Activated T-cell treated with anti-CD3 and anti-CD28 coated beads, Interleukin-2, amount 50 U/mL, for 72 hours (primary cell): ENCODE measurements at places on chromosomes 11 and 22. TPM values are rescaled to one million over a fixed set of nuclear protein-coding genes. Genes with fewer than 3 reads are reported as not detected.
A peak's percentile ranks its signal among the peaks of the same experiment; 100 is the strongest.

Gene TECTA
- total RNA-seq = 0.34 TPM

Gene SLC43A3
- 169 TPM for total RNA-seq

Gene ANO9
- 56.5 TPM for total RNA-seq

Gene SHANK2
- 0.12 TPM for total RNA-seq

Gene VWCE
- 11.8 TPM for total RNA-seq

Gene MUC15
- not detected for total RNA-seq

Gene PIK3IP1
- total RNA-seq = 39.5 TPM

Gene MISFA
- total RNA-seq = 3.1 TPM

Gene MFRP
- total RNA-seq = not detected

DNA sequence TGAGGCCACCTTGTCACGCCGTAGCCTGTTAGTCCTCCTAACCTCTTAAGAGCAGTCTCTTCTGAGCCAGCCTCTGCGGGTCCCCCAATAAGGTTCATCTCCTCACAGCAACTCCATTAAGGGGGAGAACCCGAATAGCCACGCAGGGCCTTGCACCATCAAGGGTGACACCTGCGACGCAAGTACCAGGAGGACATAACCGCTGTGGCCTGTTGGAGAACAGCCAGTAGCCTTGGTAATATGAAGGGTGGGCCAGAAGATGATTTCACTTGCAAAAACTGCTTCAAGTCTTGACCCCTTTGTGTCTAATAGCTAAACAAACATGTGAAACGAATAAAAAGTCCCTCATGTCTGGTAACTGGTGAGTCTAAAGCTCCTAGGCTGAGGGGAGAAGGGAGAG lies 14.8 kb downstream of the ARFGAP2 start:
- H3K4me3 ChIP-seq = no peak overlapping the region
- no peaks in the 10 kb centered on the region for H3K4me1 ChIP-seq
- no peaks in the 10 kb centered on the region for H3K27me3 ChIP-seq

- no peak overlapping the region for H3K4me3 ChIP-seq
- H3K27ac ChIP-seq = no peak overlapping the region
- H3K4me1 ChIP-seq = peaks cover 5% of the 10 kb centered on the region
- DNase-seq = no peak
- peaks cover 9% of the 10 kb centered on the region for H3K36me3 ChIP-seq
- H3K27me3 ChIP-seq = no peaks in the 10 kb centered on the region
Observed at GRCh38 chr11:108805030-108805429, 140.2 kb downstream of the DDX10 start.

GRCh38 chr22:19716041-19716828 lies 1.9 kb downstream of the SEPTIN5 start:
- H3K27me3 ChIP-seq = peaks cover 26% of the 10 kb centered on the region
- peak overlapping the region; percentile 37 for H3K4me3 ChIP-seq
- peaks cover 5% of the 10 kb centered on the region for H3K4me1 ChIP-seq
- H3K27ac ChIP-seq = no peak overlapping the region

GRCh38 chr22:46958191-46958590 lies 195.7 kb downstream of the TBC1D22A start:
- no peaks in the 10 kb centered on the region for H3K27me3 ChIP-seq
- no peak overlapping the region for H3K4me3 ChIP-seq
- H3K4me1 ChIP-seq = no peaks in the 10 kb centered on the region

GRCh38 chr11:119641983-119642745 lies 86.8 kb downstream of the NECTIN1 start:
- peak; percentile 21 for DNase-seq
- no peak overlapping the region for H3K4me3 ChIP-seq
- H3K36me3 ChIP-seq = no peaks in the 10 kb centered on the region

- no peaks in the 10 kb centered on the region for H3K4me1 ChIP-seq
- H3K36me3 ChIP-seq = no peaks in the 10 kb centered on the region
- H3K27me3 ChIP-seq = peaks cover 3% of the 10 kb centered on the region
Observed at GRCh38 chr22:48941903-48942575, 885.6 kb downstream of the BRD1 start.

GRCh38 chr11:130776061-130776419 lies 140.2 kb downstream of the SNX19 start:
- H3K4me3 ChIP-seq = no peak overlapping the region
- no peak for DNase-seq
- no peaks in the 10 kb centered on the region for H3K4me1 ChIP-seq
- no peak overlapping the region for H3K27ac ChIP-seq
- H3K27me3 ChIP-seq = no peaks in the 10 kb centered on the region

- DNase-seq = no peak
- peaks cover 11% of the 10 kb centered on the region for H3K4me1 ChIP-seq
- peak overlapping the region; percentile 95 for H3K27ac ChIP-seq
- no peak overlapping the region for H3K4me3 ChIP-seq
- H3K27me3 ChIP-seq = no peaks in the 10 kb centered on the region
Observed at GRCh38 chr11:4118107-4118506, 23.5 kb downstream of the RRM1 start.

- no peaks in the 10 kb centered on the region for H3K36me3 ChIP-seq
- H3K4me1 ChIP-seq = no peaks in the 10 kb centered on the region
- H3K27ac ChIP-seq = no peak overlapping the region
- DNase-seq = no peak
- no peak overlapping the region for H3K4me3 ChIP-seq
Observed at GRCh38 chr22:43829904-43830851, 18.1 kb upstream of the EFCAB6 start.

- H3K36me3 ChIP-seq = no peaks in the 10 kb centered on the region
- no peaks in the 10 kb centered on the region for H3K4me1 ChIP-seq
- no peak overlapping the region for H3K27ac ChIP-seq
- no peak overlapping the region for H3K4me3 ChIP-seq
Observed at GRCh38 chr11:126636911-126637794, 281.7 kb downstream of the ST3GAL4 start.

DNA sequence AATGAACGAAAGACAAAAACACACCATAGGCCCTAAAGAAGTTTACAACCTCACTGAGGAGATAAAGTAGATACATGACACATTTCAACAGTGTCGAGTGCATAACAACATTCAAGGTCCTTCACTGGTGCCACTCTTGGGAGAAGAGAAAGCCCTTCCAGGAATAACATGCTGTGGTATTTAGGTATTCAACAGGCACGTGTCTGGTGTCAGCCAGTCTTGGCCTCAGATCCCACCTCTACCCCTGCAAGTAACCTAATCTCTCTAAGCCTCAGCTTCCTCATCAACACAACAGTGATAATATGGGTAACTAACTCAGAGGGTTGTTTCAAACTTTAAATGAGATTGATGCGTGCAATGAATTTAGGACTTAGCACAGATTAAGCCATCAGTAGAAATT lies 235.0 kb upstream of the ZC3H12C start:
- H3K4me1 ChIP-seq = no peaks in the 10 kb centered on the region
- H3K36me3 ChIP-seq = no peaks in the 10 kb centered on the region
- no peak for DNase-seq
- no peaks in the 10 kb centered on the region for H3K27me3 ChIP-seq

- H3K36me3 ChIP-seq = no peaks in the 10 kb centered on the region
- no peaks in the 10 kb centered on the region for H3K4me1 ChIP-seq
- H3K27me3 ChIP-seq = no peaks in the 10 kb centered on the region
- no peak overlapping the region for H3K27ac ChIP-seq
- no peak for DNase-seq
- H3K4me3 ChIP-seq = no peak overlapping the region
Observed at GRCh38 chr11:29364006-29364405, 652.8 kb downstream of the KCNA4 start.

GRCh38 chr11:68581901-68582300 lies 102.4 kb upstream of the GAL start:
- H3K4me3 ChIP-seq = no peak overlapping the region
- peaks cover 11% of the 10 kb centered on the region for H3K36me3 ChIP-seq
- DNase-seq = no peak
- no peaks in the 10 kb centered on the region for H3K27me3 ChIP-seq
- peaks cover 27% of the 10 kb centered on the region for H3K4me1 ChIP-seq
- peak overlapping the region; percentile 87 for H3K27ac ChIP-seq

DNA sequence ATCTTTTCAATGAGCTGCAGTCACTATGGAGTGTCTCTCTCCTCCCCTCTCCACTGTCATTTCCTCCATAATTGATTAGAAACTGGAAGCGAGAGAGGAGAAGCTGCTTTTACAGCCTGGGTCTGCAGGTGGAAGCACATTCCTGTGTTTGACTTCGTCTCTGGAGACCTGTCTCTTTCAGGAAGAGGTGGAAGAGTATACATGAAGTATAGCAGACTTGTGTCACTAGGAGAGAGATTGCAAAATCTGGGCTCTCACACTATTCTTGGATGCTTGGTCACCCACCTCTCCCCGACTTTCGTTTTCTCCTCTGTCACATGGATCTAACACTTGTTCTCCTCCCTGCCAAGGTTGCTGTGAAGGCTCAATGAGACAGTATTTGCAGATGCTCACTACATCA lies 323.3 kb downstream of the NTM start:
- H3K27ac ChIP-seq = no peak overlapping the region
- peaks cover 5% of the 10 kb centered on the region for H3K4me1 ChIP-seq
- H3K36me3 ChIP-seq = no peaks in the 10 kb centered on the region

- peaks cover 4% of the 10 kb centered on the region for H3K4me1 ChIP-seq
- no peak overlapping the region for H3K27ac ChIP-seq
- DNase-seq = no peak
Observed at GRCh38 chr11:109960831-109961230, 132.4 kb upstream of the ZC3H12C start.

GRCh38 chr22:36998620-36999351 lies 20.5 kb downstream of the TST start:
- H3K27ac ChIP-seq = no peak overlapping the region
- peaks cover 8% of the 10 kb centered on the region for H3K4me1 ChIP-seq
- no peak overlapping the region for H3K4me3 ChIP-seq
- peaks cover 9% of the 10 kb centered on the region for H3K27me3 ChIP-seq
- no peak for DNase-seq
- H3K36me3 ChIP-seq = no peaks in the 10 kb centered on the region

GRCh38 chr22:24819911-24820461 lies 14.0 kb downstream of the SGSM1 start:
- H3K4me1 ChIP-seq = no peaks in the 10 kb centered on the region
- DNase-seq = no peak
- no peaks in the 10 kb centered on the region for H3K27me3 ChIP-seq
- peaks cover 6% of the 10 kb centered on the region for H3K36me3 ChIP-seq

DNA sequence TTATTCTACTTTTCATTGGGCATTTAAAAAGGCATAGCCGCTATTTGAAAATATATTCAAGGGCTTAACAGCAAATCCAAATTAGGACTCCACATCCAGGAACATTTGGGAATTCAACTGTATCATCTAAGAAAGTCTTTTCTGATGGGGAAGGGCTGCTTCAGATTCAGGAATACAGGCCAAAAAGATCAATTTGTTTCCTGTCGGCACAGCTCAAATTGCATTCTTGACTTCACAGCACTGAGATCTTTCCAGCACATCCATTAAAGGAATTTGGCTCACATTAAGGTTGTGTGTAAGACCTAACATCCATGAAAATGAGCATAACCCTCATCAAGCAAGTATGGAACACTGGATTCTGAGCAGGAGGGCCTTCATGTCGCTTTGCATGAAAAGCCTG lies 1169.5 kb upstream of the CCDC90B start:
- H3K27me3 ChIP-seq = no peaks in the 10 kb centered on the region
- no peak overlapping the region for H3K4me3 ChIP-seq
- no peaks in the 10 kb centered on the region for H3K36me3 ChIP-seq

DNA sequence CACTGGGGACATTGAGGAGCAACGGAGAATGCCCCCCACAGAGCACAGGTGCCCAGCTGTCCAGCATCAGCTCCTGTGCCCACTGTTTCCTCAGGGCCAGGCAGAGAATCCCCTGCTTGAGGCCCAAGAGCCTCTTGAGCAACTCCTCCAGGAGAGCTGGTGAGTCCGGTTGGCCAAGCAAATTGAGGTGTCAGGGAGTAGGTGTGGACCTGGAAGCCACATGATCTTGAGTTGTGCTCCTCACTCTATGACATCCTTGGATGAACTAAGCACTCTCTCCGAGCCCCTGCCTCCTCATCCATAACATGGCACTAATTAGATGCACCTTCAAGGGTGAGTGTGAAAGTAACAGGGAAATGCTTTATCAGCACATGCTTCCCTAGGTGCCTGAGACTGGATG lies 121.3 kb downstream of the DBX1 start:
- H3K4me1 ChIP-seq = peaks cover 32% of the 10 kb centered on the region
- peaks cover 68% of the 10 kb centered on the region for H3K27me3 ChIP-seq
- H3K36me3 ChIP-seq = no peaks in the 10 kb centered on the region
- no peak overlapping the region for H3K27ac ChIP-seq
- no peak overlapping the region for H3K4me3 ChIP-seq

DNA sequence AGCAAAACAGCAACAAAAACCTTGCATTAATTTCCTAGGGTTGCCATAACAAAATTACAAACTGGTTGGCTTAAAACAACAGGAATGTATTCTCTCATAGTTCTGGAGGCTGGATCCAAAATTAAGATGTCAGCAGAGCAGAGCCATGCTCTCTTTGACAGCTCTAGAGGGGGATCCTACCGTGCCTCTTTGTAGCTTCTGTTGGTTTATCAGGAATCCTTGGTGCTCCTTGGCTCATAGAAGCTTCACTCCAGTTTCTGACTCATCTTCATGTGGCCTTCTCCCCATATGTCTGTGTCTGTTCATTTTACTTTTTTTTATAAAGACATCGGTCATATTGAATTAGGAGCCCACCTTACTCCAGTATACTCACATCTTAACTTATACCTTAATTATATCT lies 90.5 kb upstream of the POU2AF2 start:
- peaks cover 11% of the 10 kb centered on the region for H3K27me3 ChIP-seq
- no peaks in the 10 kb centered on the region for H3K36me3 ChIP-seq
- no peak overlapping the region for H3K27ac ChIP-seq

DNA sequence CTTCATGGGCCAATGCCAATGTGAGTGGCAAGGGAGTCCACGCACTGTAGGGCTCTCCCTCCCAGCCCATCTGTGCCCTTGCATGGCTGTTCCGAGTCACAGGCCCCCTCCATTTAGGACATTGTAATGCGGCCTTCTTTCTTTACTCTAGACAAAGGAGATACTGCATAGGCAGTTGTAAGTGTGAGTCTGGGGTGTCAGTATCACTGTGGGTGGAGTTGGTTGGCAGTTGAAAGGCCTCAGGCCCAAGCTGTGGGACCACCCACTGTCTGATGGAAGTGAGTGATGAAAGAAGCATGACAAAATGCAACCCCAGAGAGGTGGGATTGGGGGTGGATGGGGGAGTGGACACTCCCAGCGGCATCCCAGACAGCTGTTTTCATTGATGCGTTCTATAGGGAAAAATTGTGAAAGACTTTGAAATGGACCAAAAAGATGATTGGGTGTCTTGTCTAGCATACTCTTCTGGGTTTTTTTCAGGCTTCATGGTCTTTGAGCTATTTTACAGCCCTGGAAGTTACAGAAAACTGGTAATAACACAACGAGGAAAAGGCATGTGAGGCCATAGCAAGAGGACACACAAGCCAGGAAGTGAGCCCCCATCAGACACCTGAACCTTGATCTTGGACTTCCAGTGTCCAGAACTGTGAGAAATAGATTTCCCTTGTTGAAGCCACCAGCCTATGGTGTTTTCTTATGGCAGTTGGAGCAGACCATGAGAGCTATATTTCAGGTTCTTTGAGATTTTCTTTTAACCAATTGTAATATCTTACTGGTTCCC lies 114.6 kb downstream of the NECTIN1 start:
- no peaks in the 10 kb centered on the region for H3K36me3 ChIP-seq
- H3K4me3 ChIP-seq = no peak overlapping the region
- H3K27me3 ChIP-seq = peaks cover 6% of the 10 kb centered on the region
- no peak for DNase-seq
